NCI-H2171 (cell line): ENCODE measurements at places on chromosomes 7 and 10.

DNA sequence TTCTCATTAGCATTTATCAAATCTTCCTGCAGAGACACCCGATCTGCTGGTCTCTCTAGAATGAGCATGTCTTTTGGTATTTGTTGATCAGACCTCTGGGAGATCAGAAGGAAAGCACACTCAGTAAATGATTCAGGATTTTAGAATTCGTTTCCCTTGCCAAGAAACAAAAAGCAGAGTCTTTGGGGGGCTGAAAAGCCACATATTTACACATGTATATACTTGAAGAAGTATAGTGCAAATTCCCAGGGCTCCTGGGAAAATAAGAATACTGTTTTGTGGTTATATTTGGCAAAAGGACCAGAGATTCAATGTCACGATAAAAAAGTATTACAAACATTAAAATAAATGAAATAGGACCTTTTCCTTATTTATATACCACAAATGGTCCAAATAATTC is 100.2 kb downstream of the AGMO start:
- DNase-seq = no peak

DNA sequence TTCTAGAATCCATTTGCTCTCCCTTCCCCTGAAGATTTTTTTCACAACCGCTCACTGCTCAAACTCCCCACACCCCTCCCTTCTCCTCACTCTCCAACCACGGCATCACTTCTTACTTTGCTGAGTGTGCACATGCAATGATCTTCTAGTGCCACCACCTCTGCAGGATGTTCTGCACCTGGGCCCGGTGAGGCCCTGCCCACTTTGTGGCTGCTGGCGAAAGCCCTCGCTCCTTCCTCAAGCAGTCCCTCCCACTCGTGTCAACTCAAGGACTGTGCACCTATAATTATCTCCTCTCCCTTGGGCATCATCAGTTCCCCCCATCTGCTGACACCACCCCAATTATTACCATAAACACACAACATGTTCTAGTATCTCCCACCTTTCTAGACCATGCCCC is 91.0 kb upstream of the LANCL2 start:
- DNase-seq = no peak

- DNase-seq = no peak
Observed at GRCh38 chr10:71077796-71078453, 134.4 kb upstream of the UNC5B start.

- no peak for DNase-seq
Observed at GRCh38 chr7:22700559-22701002, 26.4 kb upstream of the IL6 start.

DNA sequence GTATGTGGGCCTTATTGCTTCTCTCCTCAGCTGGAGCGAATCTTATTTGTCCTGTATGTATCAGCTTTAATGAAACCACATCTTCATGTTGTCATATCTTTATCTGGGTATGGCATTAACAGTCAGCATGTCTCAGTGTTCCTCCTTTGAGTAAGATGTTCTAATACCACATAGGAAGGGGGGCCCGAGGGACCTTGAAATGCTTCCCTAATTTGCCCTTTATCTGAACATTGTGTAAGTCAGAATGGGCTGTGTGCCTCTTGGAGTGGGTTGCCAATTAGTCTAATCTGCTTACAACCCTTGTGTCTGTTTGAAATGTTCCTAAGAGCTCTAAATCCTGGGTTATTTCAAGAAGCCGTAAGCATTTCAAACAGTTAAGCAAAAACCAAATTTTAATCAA is 623.8 kb downstream of the SUGCT start:
- no peak for DNase-seq

DNA sequence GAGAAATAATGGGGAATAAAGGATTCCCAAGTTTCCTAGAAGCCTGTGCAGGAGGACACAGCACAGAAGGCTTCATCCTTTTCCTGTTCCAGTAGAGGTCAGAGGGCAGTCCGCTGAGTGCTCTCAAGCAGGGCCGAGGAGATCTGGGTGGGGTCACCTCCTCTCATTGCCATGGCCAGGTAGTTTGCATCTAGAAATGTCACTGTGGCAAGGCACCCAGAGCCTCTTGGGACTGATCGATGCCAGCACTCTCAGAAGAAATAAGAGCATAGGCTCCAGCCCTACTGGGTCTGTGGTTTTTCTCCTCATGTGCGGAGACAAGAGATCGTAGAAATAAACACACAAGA is 7.9 kb downstream of the NUB1 start:
- DNase-seq = no peak

DNA sequence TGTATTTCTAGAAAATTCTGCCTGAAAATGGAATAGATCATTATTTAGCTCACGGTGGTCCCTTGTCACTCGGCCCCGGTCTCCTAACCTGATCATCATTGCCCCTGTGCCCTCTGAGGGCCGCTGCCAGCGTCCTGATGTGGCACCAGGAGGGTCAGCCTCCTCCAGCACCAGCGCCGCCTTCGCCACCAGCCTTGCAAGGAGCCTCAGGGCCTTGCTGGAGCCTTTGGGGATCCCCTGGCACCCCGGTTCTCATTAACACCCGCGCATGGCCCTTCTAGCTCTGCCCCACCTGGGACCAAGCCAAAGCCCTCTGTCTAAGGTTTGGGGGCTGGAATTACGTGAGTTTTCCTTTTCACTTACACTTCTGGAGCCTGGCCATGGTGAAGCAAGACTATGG is 282.5 kb upstream of the ADARB2 start:
- DNase-seq = no peak

GRCh38 chr7:32415936-32416335 is 74.2 kb downstream of the LSM5 start:
- no peak for DNase-seq

DNA sequence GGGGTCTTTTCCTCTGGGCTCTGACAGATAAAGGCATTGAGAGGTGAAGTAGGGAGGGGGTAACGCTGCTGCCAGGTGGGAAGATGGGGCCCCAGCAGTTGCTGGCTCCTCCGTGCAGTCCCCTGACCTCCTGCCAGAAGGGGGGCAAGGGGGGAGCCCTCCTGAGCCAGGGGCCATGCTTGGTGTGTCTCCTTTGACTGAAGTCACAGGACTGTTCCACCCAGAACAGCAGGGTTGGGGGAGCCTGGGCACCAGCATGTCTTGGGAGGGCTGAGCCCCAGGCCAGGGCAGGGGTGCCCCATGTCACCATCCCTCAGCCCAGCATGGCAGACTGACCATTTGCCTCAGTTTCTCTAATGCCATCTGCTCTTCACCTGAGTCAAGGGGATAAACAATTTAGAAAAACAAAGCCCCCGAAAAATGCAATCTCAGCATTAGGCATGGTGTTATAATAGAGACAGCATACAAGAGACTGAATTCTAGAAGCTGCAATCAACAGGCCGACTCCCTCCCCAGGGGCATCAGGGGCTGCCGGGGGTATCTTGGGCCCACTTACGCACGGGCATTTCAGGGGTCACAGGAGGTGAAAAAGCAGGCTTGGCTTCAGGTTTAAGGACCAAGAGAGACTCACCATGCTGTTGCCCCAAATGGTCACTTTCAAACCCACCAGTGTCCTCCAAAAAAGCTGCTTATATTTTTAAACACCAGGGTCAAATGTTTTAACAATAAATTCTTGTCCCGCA is 108.6 kb upstream of the GPR26 start:
- DNase-seq = no peak

GRCh38 chr10:73946253-73947145 is 35.6 kb downstream of the PLAU start:
- DNase-seq = no peak

GRCh38 chr7:76241141-76241540 is 39.4 kb downstream of the SRRM3 start:
- no peak for DNase-seq

GRCh38 chr7:37756797-37757551 is 73.4 kb downstream of the GPR141 start:
- DNase-seq = no peak

GRCh38 chr10:62373639-62373994 is 552 bp upstream of the ZNF365 start:
- no peak for DNase-seq

DNA sequence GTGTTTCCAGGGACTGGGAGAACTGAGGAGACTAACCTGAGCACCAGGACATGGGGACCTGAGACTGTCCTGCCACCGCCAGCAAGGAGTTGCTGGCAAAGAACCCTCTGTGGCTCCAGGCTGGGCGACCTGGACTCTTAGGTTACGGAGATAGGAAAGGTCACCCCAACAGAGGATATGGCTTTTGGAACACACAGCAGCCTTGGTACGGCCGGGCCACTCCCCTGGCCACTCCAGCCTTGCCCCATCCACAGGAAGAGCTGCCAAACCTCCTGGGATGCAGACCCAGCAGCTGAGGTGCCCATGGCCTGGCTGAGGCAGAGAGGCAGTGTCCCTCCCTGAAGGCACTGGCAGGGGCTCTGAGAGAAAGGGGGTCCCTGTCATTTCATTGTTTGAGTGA is 137.8 kb downstream of the OAT start:
- DNase-seq = no peak

- DNase-seq = no peak
Observed at GRCh38 chr7:45026984-45027773, 27.2 kb downstream of the CCM2 start.

GRCh38 chr7:85750454-85750949 is 563.6 kb upstream of the SEMA3D start:
- peak; percentile 2 for DNase-seq

- DNase-seq = no peak
Observed at GRCh38 chr10:130045091-130045652, 65.5 kb downstream of the C10orf143 start.

- no peak for DNase-seq
Observed at GRCh38 chr10:114519306-114519669, 115.0 kb upstream of the AFAP1L2 start.

GRCh38 chr10:74373059-74373458 is 222.0 kb downstream of the ADK start:
- no peak for DNase-seq

DNA sequence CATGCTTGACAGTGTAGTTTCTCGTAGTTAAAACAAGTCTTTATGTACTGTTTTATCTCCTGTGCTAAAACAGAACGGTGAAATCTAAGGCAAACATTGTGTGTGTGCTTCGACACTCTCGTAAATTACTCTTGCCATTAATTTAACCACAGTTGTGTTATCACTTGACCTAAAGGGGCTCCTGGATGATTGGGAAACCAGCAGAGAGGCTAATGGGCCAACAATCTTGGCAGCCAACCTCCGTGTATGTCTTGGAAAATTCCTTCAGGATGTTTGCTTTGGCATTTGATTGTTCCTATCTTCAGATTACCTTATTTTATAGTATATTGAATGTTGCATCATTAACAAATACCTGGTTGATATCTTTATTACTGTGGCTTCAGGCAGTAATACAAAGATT is 409.5 kb downstream of the SDK1 start:
- no peak for DNase-seq

DNA sequence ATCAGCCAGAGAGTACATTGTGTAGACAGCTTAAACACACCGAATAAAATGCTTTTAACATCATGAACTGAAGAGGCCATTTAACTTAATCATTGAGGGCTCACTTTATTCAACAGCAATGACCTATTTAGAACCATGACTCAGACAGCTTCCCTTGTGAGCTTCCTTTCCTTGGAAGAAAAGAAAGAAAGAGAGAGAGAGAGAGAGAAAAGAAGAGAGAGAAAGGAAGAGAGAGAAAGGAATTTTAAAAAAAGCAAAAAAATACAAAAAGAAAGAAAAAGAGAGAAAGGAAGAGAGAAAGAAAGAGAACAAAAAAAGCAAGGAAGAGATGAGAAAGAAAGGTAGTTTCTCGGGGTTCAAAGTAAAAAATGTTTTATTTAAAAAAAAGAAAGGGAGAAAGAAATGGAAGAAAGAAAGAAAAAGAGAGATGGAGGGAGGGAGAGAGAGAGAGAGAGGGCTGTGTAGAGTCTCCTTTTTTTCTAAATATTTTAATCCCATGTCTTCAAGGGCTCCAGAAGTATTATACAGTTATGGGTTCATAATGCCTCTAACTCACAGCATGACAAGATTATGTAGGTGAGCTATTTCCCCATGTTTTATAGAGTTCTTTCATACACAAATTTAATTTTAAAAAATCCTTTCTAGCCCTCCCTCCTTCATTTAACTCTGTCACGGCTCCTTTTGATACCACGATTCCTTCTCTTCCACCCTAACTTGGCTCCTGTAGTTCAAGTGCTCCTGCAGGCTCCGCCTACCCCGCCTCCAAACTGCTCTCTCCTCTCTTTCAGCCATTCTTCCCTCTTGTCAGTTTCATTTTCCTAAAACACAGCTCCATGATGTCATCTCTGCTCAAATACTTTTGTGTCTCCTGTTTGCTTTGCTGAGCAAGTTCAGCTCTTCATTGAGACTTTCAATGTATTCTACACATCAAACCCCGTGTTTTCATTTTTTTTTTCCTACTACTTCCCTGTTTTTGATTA is 85.5 kb downstream of the PRTFDC1 start:
- no peak for DNase-seq

GRCh38 chr7:20264623-20265022 is 47.4 kb upstream of the MACC1 start:
- DNase-seq = no peak

- DNase-seq = no peak
Observed at GRCh38 chr7:136857573-136857972, 10.9 kb upstream of the CHRM2 start.

DNA sequence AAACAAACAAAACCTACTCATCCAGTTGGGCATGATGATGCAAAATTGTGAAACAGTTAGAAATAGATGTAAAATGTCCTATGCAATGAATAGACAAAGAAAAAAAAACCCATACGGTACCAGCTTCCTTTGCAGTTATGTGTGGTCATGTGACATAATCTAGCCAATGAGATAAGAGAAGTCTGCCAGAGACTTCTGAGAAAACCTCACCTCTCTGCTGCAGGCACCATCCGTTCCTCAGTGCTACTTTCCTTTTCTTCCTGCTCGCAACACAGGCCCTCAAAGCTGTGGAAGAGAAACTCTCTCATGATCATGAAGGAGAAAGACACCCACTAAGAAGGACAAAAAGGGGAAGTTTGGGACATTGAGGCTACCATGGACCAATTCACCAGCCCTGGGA is 76.8 kb upstream of the CARD11 start:
- DNase-seq = no peak

- no peak for DNase-seq
Observed at GRCh38 chr7:73353243-73353642, 25.3 kb downstream of the FKBP6 start.

DNA sequence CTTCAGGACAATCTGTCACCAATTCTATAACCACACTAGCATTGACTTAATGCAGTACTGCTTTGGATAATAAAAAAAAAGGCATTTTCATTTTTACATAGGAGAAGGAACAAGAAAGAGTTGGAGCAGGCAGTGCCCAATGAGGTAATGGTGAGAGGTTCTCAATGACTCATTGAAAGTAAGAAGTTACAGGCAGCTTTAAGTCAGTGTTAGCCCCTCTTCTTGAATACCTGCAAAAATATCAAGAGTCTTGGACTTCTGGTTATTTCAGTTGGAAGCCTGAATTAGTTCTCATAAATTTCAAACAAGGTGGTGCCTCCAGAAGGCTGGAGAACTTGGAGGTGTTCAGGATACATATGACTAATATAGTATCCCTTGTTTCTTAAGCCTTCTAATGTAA is 422.5 kb downstream of the HTR7 start:
- no peak for DNase-seq

- no peak for DNase-seq
Observed at GRCh38 chr7:147664541-147664940, 926.0 kb upstream of the C7orf33 start.

DNA sequence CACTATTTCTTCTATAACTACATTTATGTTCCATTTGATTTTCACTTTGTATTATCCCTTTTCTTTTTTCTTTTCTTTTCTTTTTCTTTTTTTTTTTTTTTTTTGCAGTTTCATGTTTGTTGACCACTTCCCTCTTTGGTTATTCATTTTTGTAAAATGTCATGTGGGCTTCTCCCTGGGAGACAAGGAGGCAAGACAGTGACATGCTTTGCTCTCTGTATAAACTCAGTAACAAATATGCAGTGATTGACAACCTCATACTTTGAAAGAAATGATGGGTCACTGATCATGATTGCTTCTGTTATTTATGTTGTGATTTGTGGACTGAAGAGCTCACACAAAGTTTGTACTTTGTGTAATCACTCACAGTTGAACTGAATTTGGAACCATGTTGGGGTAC is 90.2 kb upstream of the ABI1 start:
- DNase-seq = no peak
